ENCODE measurements at places on chromosomes 3 and 15.
A peak's percentile ranks its signal among the peaks of the same experiment; 100 is the strongest.

- DNase-seq = no peak
Measured at GRCh38 chr3:194582196-194582905, 50.9 kb downstream of the TMEM44 start.

- DNase-seq = no peak
Measured at GRCh38 chr3:32349184-32349583, 42.5 kb upstream of the CMTM7 start.

DNA sequence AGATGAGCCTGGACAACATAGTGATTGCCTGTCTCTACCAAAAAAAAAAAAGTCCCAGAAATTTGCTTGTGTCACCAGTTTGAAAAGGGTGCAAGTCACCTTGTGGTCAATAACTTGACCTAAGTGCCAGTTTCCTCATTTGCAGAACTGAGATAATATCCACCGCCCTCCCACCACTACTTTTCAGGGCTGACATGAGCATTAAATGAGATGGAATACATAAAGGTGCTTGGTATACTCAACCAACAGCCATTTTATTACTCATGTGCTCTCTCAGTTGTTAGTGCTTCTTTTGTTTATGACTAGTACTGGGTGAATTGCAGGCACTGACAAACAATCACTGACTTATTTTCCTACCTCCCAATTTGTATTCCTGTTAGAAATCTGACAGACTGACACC, 340.5 kb upstream of the SATB1 start:
- DNase-seq = no peak

GRCh38 chr15:41692049-41692448, 31.8 kb downstream of the MGA start:
- no peak for DNase-seq

DNA sequence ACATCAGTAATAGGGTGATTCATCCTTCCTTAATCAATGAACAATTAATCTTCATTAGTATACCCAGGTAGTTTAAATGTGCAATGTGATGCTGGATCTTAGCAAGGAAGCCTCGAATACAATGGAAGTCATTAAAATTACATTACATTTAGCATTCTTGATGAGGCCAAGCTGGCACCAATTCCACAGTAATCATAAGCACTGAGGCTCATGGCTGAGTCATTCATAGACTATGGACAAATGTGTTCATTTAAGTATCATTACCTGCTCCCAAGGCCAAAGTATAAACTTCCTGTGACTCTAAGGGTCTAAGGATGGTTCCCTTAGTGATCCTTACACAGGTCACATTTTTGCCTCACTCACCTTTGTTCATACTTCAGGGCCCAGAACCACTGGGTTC, 266.4 kb upstream of the CDIN1 start:
- no peak for DNase-seq

DNA sequence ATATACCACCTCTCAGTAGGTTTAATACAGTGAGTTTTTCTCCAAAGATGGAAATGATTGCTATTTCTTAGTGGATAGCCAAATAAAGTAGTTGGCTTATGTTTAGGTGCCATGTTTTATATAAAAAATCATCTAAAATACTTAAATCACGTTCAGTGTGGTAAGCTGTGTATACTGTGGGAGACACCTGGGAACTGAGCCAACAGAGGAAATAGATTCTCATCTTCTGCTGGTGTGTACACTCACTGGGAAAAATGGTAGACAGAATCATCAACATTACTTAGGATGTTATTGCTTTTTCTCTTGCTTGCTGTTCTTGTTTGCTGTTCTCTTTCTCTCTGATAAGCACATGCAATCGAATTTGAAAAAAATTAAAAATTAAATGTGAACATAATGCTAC, 112.6 kb upstream of the MB21D2 start:
- peak; percentile 67 for DNase-seq
